ENCODE measurements at places on chromosomes 4 and X.

DNA sequence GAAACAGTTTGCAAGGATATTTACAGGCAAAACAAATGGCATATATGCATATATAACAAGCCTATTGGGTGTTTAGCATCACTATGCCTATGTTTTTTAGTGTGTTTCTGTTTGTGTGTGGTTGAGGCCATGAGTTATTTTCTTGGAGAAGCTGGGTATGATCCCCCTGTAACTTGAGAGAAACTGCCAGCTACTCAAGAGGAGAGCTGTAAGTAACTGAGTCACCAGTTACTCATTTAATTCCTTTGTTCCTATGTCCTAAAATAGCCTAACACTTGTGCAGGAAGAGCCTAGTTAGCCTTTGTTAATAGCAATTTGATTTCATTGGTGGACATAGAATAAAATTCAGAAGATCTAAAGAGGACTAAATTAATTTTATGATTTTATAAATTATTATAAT lies 79.1 kb downstream of the PWWP3B start:
- no peaks in the 10 kb centered on the region for H3K36me3 ChIP-seq
- no peak overlapping the region for H3K4me3 ChIP-seq

- H3K36me3 ChIP-seq, result no peaks in the 10 kb centered on the region
- H3K27me3 ChIP-seq, result peaks cover 8% of the 10 kb centered on the region
- H3K27ac ChIP-seq, result no peak overlapping the region
- H3K4me1 ChIP-seq, result no peaks in the 10 kb centered on the region
- H3K4me3 ChIP-seq, result no peak overlapping the region
- no peak for DNase-seq
These were observed 56.7 kb downstream of the PPP3CA start for GRCh38 chr4:101290654-101291053.

- no peak for DNase-seq
- H3K4me3 ChIP-seq, result no peak overlapping the region
- no peak overlapping the region for H3K27ac ChIP-seq
- H3K36me3 ChIP-seq, result no peaks in the 10 kb centered on the region
- no peaks in the 10 kb centered on the region for H3K27me3 ChIP-seq
- peaks cover 7% of the 10 kb centered on the region for H3K4me1 ChIP-seq
These were observed 565.7 kb downstream of the PPARGC1A start for GRCh38 chr4:23324021-23324690.

DNA sequence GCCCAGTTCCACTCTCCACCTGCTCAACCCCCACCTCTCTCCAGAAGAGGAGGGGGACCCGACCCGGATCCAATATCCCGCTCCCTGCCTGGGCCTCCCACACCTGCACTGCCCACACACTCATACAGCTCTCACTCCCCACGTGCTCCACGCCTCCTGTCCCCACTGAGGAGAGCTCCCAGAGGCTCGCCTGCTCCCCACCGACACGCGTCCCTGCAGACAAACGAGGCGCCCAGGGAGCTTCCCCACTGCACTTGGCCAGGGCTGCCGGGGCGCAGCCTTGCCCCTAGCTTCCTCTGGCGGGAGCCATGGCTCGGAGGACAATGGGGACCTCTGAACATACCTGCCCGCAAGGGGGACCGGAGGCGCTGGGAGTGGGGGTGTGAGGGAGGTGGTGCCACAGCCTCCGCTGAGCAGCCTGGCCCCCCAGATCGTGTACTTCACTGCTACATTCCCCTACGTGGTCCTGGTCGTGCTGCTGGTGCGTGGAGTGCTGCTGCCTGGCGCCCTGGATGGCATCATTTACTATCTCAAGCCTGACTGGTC lies 5.0 kb downstream of the SLC6A8 start:
- no peak overlapping the region for H3K4me3 ChIP-seq
- no peak overlapping the region for H3K27ac ChIP-seq
- no peaks in the 10 kb centered on the region for H3K4me1 ChIP-seq
- no peak for DNase-seq
- H3K27me3 ChIP-seq, result no peaks in the 10 kb centered on the region
- H3K36me3 ChIP-seq, result peaks cover 6% of the 10 kb centered on the region

- no peak overlapping the region for H3K4me3 ChIP-seq
- DNase-seq, result peak; percentile 9
- H3K27me3 ChIP-seq, result no peaks in the 10 kb centered on the region
- H3K36me3 ChIP-seq, result peaks cover 6% of the 10 kb centered on the region
- no peak overlapping the region for H3K27ac ChIP-seq
- no peaks in the 10 kb centered on the region for H3K4me1 ChIP-seq
These were observed 32.1 kb downstream of the ZGRF1 start for GRCh38 chr4:112604589-112604988.

DNA sequence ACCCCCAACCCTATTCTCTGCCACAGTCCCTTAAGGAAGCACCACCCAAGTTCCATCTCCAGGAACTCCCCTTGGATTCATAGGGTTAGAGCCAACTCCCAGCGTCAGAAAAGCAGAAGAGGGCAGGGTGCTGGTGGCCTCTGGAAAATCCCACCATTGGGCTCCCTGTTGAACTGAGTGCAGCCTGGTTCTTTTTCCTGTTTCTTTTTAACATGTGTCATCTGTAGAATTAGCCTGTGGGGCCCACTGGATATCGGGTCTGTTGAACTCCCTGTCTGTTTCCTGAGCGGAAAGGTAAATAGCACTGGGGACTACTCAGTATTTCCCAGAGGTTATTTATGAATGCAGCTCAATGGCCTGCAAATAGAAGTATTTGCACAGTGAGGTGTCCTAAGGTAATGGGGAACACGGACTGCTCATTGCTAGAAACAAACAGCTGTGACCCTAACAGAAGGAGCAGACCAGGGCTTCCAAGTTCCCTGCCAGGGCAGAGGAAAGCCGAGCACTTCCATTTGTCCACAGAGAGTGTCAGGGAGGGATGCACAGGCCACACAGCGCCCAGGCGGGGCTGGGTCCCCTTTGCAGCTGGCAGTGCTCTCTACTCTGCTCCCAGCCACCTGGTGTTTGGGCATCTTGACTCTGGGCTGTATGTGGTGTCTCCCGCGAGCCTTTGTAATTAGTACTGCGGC lies 102.6 kb downstream of the FHDC1 start:
- H3K27ac ChIP-seq, result no peak overlapping the region
- DNase-seq, result no peak
- H3K36me3 ChIP-seq, result no peaks in the 10 kb centered on the region
- H3K27me3 ChIP-seq, result peaks cover 15% of the 10 kb centered on the region
- H3K4me3 ChIP-seq, result no peak overlapping the region

- H3K27me3 ChIP-seq, result no peaks in the 10 kb centered on the region
- no peaks in the 10 kb centered on the region for H3K36me3 ChIP-seq
- DNase-seq, result no peak
- no peak overlapping the region for H3K4me3 ChIP-seq
- H3K27ac ChIP-seq, result no peak overlapping the region
These were observed 881.6 kb downstream of the PCDH18 start for GRCh38 chr4:136650541-136651277.

DNA sequence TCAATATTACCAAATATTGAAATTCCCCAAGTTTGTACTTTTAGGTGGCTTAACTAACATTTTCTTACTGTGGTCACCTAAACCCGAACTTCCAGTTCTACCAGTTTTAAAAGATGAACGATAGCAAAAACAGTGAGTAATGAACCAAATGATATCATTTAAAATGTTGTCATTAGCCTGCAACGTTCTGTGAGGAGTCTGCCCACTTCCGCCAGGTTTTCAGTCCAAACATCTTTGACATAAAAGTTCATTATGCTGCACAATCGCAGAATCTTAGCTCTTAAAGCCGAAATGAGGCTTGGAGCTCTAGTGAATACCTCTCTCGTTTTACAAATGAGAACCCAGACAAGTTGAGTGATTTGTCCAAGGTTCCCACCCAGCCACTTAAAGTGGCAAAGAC lies 762 bp downstream of the PIGA start:
- DNase-seq, result peak; percentile 1
- H3K27me3 ChIP-seq, result no peaks in the 10 kb centered on the region
- H3K27ac ChIP-seq, result peak overlapping the region; percentile 88
- H3K36me3 ChIP-seq, result peaks cover 9% of the 10 kb centered on the region
- H3K4me1 ChIP-seq, result peaks cover 14% of the 10 kb centered on the region
- peak overlapping the region; percentile 91 for H3K4me3 ChIP-seq

DNA sequence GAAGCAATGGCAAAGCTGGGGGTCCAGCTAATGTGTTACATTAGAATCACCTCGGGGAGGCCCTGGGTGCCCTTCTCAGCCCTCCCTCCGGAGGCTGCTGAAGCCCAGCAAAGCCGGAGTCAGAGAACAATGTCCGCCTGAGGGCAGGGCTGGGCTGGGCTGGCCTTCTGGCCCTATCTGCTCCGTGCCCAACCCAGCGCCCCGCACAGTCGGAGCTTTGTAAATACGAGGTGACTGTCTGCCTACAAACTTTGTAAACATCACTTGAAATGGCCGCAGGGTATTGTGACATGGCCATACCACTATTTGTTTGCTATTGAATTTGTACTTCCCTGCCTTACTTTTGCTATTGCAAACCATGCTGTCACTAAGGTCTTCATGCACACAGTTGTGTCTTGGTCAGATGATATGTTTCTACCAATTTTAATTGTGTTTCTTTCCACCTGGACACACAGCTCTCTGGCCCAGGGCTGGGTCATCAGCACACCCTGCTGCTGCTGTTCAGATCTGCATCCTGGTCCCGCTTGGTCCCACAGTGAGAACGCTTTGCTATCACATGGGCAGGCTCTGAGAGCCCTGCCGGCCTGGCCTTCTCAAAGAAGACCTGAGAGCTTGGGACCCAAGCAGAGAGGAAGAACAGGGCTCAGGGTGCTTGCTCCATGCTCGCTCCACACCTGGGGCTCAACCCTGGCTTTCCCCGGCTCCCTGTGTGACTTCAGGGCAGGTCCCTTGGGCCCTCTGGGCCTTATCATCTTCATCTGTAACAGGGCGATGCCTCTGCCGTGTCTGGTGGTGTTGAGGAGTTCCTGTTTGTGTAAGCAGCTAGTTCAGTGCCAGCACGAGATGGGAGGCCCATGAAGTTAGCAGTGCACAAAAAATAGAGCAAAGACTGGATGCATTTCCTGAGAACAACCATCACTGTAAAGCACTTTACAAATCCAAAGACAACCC lies 2.3 kb downstream of the S100P start:
- H3K36me3 ChIP-seq, result no peaks in the 10 kb centered on the region
- peaks cover 69% of the 10 kb centered on the region for H3K4me1 ChIP-seq
- H3K4me3 ChIP-seq, result peak overlapping the region; percentile 79
- peak overlapping the region; percentile 100 for H3K27ac ChIP-seq
- no peaks in the 10 kb centered on the region for H3K27me3 ChIP-seq

- no peaks in the 10 kb centered on the region for H3K36me3 ChIP-seq
- no peak for DNase-seq
- no peak overlapping the region for H3K27ac ChIP-seq
- H3K4me1 ChIP-seq, result no peaks in the 10 kb centered on the region
These were observed 207.3 kb upstream of the ANXA10 start for GRCh38 chr4:167885071-167885470.

DNA sequence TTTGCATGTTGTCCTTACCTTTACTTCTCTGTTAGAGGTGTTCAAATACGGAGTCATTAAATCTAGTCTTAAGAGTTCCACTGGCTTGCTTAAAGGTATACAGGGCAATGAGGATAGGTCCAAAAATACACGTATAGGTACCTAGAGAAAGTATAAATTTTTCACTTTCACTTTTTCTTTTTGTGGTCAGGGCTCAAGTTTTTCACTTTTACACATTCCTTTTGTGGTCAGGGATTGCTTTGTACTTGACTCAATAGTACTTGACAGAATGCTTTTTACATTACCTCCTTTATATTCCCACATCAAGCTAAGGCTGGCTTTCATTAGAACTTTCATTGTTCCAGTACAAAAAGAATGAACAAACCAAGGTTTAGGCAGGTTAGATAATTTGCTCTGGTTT lies 21.7 kb downstream of the TMEM184C start:
- H3K4me3 ChIP-seq, result no peak overlapping the region
- no peaks in the 10 kb centered on the region for H3K27me3 ChIP-seq
- no peak overlapping the region for H3K27ac ChIP-seq
- H3K36me3 ChIP-seq, result peaks cover 47% of the 10 kb centered on the region
- no peak for DNase-seq
- H3K4me1 ChIP-seq, result peaks cover 6% of the 10 kb centered on the region

- H3K27me3 ChIP-seq, result peaks cover 53% of the 10 kb centered on the region
- H3K4me1 ChIP-seq, result peaks cover 16% of the 10 kb centered on the region
- no peaks in the 10 kb centered on the region for H3K36me3 ChIP-seq
- no peak overlapping the region for H3K27ac ChIP-seq
- DNase-seq, result no peak
These were observed 4.6 kb upstream of the HSPA4L start for GRCh38 chr4:127777487-127777886.

GRCh38 chr4:2932951-2933565 lies 30.1 kb downstream of the NOP14 start:
- no peak for DNase-seq
- H3K4me3 ChIP-seq, result peak overlapping the region; percentile 97
- H3K27ac ChIP-seq, result peak overlapping the region; percentile 95
- peaks cover 36% of the 10 kb centered on the region for H3K36me3 ChIP-seq

GRCh38 chrX:154121207-154121606 lies 22.8 kb upstream of the OPN1LW start:
- H3K27ac ChIP-seq, result no peak overlapping the region
- no peak overlapping the region for H3K4me3 ChIP-seq
- H3K4me1 ChIP-seq, result peaks cover 22% of the 10 kb centered on the region
- H3K36me3 ChIP-seq, result no peaks in the 10 kb centered on the region
- H3K27me3 ChIP-seq, result no peaks in the 10 kb centered on the region

DNA sequence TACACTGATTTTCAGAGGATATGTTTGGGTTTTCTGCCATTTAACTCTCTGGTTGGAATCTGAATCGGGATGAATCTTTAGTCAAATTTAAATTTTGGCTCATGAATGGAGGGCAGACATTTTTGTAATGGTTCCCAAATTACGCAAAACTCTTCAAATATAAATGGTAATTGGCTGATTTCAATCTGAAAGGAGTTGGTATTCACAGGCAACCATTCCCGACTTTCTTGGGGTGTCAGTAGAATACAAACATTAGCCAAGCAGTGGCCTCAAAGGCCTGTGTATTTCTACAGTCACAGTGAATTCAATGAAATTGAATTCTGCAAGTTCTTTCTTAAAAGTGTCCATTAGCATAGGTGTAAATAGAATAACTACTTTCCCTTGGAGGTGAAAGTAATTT lies 668.8 kb upstream of the PRKX start:
- DNase-seq, result no peak
- no peaks in the 10 kb centered on the region for H3K36me3 ChIP-seq
- H3K27ac ChIP-seq, result no peak overlapping the region
- no peaks in the 10 kb centered on the region for H3K4me1 ChIP-seq
- H3K27me3 ChIP-seq, result no peaks in the 10 kb centered on the region

- H3K4me1 ChIP-seq, result peaks cover 34% of the 10 kb centered on the region
- H3K36me3 ChIP-seq, result peaks cover 13% of the 10 kb centered on the region
- no peaks in the 10 kb centered on the region for H3K27me3 ChIP-seq
- H3K27ac ChIP-seq, result no peak overlapping the region
- no peak for DNase-seq
- peak overlapping the region; percentile 7 for H3K4me3 ChIP-seq
These were observed 40.6 kb downstream of the CLCN3 start for GRCh38 chr4:169660929-169661328.

DNA sequence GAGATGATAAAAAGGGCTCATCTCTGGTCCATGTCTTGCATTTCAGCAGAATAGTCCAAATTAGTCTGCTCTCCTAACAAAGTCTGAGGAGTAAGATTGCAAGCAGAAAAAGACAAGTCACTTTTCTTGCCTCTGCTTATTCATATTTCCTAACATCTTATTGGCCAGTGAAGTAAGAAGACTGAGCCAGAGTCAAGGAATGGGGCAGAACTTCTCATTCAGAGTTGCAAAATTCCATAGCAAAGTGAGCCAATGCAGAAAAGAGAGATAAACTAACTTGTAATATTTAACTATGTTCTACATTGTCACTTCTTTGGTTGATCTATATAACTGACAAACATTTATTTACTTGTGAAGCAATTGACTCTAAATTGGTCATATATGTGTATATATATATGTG lies 2304.0 kb downstream of the ARAP2 start:
- H3K4me3 ChIP-seq, result no peak overlapping the region
- DNase-seq, result no peak
- H3K27me3 ChIP-seq, result no peaks in the 10 kb centered on the region
- H3K36me3 ChIP-seq, result no peaks in the 10 kb centered on the region
- no peaks in the 10 kb centered on the region for H3K4me1 ChIP-seq

All from activated T-helper 1 cell treated with anti-CD3 and anti-CD28 coated beads, Interleukin-12 subunit alpha, Interleukin-12 subunit beta, Interleukin-2, Interleukin-4 antibody, amounts not matched to agents 30 ng/mL and 10 ng/mL and 1 ng/mL, durations not matched to agents 14 hours and 24 hours and 36 hours (primary cell).